ENCODE measurements at places on chromosomes 4 and X. TPM values are rescaled to one million over a fixed set of nuclear protein-coding genes. Genes with fewer than 3 reads are reported as not detected.

Gene FRG2
- total RNA-seq: not detected

DNA sequence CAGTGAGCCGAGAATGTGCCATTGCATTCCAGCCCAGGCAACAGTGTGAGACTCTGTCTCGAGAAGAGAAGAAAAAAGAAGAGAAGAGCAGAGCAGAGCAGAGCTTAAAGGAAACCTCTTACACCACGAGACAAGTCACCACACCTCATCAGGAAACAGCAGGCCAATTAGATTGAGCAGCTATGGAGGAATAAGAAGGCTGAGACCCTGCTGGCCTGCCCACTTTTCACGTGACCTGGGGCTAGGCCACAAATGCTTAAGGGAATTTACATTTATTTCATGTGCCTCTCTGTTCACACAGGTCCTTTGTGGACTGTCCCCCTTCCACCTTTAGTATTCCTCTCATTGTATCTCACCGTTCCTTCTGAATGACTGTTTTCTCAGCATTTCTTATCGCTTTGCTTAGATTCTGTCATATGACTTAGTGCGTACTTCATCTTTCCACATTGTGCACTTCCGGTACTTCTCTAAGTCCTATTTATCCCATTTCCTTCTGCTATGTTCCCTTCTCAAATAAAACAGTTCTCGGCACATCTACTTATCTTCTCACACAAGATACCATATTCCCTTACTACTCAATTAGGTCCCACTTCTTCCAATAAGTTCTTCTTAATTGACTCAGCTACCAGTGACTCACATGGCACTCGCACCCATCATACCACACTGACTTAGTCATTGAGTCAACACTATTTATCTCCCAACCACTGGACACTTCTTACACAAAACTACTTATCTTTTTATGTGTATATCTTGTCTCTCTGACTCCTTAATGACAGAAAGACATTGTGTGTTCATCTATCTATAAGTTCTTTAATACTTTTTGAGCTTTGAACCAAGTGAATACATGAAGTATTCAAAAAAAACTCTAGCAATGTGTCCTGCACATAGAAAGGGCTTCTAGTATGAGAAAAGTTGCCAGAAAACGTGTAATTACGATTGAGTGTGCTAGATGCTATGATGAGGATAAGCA is 11.0 kb downstream of the CUL4B start:
- DNase-seq: no peak

GRCh38 chr4:53563824-53564223 is 27.5 kb downstream of the LNX1 start:
- DNase-seq: no peak

Gene SPANXN3
- total RNA-seq: not detected

DNA sequence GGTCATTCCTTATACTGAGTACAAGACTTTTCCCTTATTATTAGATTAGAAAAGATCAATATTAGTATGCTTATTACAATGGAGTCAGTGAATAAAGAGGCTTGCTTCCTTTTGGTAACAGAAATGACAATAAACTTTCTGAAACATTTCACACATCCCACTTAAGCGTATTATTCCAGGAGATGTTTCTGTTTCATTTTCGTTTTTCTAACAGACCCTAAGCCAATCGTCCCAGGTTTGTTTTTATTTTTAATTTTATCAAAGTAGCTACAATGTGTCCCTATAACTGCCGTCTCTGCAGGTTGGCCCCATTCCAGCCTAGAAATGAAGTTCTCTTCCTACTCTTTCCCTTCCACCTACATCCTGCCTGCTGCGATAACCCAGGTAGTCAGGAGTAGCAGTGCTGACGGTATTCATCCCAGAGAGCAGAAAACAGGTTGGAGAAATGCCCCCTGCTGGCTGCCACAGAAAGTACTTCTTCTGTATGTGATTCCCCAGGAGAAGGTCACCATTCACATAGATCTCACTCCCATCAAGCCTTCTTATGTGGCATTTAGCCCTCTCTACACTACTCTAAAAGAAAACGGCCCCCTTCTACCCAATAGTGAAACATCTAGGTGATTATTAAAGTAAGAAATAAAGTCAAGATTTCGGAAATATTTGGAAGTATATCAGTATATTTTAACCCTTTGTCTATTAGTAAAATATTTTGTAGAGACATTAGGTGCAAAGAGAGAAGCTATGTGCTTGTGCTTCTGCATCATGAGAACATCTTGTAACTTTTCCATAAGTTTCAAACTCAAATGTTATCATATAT is 40.4 kb downstream of the ENPEP start:
- DNase-seq: no peak

DNA sequence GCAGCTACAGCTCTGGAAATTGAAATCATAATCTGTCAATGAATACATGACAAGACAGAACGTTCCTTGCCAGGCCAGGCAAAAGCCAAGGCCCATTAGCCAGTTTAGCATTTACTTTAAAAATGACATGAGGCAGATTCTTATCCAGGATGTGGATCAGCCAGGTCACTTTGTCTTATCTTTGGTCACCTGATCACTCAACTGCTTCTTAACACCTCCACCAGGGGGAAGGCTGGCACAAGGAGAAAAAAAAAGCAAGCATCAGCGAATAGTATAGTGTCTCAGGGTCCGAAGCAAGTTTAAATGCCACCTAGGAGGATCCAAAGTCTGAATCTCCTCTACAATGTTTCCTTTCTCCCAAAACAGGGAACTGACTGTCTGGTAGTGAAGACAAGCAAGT is 18.8 kb downstream of the ATP1B4 start:
- no peak for DNase-seq

DNA sequence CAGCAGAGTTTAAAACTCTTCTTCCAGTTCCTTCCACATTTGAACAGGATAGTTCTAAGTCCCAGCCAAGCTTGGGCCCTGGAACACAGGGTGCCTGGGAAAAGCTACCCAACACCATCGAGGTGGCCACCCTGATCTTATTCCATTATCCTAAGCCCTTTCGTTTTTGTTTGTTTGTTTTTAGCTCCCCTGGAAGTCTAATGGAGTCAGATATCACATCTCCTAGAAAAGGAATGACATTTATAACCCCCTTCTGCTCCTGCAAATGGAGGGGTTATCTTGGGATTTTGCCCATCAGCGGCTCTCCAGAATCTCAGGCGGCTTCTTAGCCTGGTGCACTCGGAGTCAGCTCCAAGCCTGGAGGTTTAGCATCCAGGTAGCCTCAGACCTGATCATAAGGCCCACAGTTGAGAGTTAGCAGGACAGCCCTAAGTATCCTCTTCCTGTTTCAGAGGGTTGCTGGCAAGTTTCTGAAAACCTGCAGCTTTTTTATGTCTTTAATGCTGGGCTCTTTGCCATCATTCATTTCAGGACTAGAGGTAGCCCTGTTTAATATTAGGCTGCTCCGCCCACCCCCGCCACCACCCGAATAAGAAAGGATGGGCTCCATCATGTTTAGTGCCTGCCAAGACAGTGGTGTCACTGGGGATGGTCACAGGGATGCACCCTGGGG is 230.0 kb upstream of the LNX1 start:
- DNase-seq: no peak

DNA sequence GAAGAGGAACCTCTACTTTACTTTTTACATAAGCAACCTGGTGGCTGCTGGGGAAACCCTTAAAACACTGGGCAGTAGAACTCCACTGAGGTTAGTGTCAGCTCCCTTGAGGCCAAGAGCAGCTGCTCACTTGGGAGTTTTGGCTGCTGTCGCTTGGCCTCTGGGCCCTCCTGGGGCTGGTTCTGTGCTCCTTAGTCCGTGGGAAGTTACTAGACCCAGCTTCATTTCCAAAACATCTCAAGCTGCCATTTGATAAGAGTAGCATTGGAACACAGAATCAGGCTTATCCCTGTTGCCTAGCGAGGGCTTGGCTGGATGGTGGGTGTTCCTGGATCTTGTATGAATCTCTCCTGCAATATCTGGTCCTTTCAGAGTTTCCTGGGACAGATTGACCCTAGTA is 26.1 kb downstream of the RNF4 start:
- no peak for DNase-seq

Gene MAMLD1
- total RNA-seq: 2.4 TPM

DNA sequence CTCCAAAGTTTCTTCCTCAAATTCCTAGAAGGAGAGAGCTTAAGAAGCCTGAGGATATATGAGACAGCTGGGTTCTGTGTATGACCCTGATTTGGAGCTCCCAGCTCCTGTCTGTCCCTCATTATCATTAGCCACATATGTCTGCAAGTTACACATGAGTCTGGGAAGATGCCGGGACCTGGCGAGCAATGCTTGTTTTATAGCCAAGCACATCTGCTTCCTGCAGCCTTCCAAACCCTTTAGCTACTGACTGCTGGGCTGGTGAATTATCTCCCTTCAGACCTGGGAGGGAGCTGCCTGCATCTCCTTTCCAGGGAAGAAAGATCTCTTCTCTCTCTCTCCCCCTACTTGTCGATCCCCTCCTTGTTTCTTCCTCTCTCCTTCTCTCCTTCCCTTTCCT is 556.7 kb upstream of the BOD1L1 start:
- no peak for DNase-seq

Gene AWAT2
- not detected for total RNA-seq

Gene CXorf49
- total RNA-seq: not detected

Measured in frontal cortex (tissue), 4 donors.